Daoy (cell line): ENCODE measurements at places on chromosomes 12 and 14. TPM values are rescaled to one million over a fixed set of nuclear protein-coding genes. Genes with fewer than 3 reads are reported as not detected.

SALL2 gene
- total RNA-seq: 3.3 and 4.7 TPM in 2 replicates

DNA sequence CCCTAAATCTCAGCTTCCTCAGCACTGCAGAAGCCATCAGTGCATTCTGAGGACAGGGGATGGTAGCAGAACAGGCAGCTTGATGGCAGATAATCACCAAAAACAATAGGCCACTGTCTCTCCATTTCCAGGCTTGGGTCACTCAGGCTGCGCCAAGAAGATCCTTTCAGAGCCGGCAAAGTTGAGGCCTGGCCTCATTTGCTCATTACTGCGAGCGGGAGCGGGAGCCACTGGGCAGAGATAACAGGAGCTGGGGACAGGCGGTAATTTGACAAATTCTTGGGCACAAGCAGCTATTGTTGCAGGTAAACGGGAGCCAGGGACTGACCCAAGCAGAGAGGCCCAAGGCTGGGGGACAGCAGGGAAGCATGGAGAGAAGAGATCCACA lies 2.1 kb downstream of the MSI1 start:
- DNase-seq: no peak

DNA sequence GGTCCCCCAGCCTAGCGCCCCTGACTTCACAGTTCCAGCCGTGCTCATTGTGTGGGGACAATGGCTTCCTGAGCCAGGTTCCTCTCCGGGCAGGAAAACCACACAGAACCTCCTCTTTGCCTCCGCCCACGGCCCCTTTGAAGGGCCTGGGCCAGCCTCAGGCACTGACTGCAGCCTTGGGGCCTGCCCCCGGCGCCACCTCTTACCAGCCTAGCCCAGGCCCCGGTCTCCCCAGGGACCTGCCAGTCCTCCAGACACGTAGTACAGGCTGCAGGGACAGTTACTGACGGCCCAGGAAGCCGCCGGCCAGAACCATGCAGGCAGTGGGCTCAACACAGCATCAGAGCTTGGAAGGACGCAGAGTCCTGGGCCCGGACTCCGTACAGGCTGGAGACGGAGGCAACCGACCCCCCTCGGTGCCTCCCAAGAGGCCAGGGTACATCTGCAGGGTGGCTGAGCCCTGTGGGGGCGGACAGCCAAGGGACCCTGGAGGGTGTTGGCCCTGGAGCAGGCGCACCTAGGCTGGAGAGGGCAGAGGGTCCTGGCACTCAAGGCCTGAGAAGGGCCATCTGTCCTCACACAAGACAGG lies 20.9 kb upstream of the NUDT14 start:
- peak; percentile 50 for DNase-seq

CATSPERB gene
- not detected in 2 replicates for total RNA-seq

- no peak for DNase-seq
Observed at GRCh38 chr14:50070230-50070629, 46.1 kb downstream of the VCPKMT start.

DNA sequence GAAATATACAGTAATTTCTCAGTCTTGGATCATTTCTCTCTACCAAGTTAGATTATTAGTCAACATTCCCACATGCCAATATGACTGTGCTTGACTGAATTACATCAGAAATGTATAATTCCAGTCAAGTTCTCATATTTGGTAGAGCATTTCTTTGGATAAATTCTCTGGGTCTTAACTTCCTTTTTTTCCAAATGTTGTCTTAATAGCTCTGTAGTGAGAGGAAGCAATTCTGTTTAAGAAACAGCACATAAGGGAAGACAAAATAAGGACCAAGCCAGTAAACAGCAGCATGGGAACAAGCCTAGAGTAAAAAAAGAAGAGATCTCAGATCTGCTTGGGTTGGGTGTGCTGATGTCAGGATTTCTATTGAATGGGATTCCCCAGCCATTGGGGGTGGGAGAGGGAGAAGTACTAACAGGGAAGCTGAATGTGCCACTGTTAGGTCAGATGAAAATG lies 14.2 kb upstream of the DYRK2 start:
- no peak for DNase-seq

DNA sequence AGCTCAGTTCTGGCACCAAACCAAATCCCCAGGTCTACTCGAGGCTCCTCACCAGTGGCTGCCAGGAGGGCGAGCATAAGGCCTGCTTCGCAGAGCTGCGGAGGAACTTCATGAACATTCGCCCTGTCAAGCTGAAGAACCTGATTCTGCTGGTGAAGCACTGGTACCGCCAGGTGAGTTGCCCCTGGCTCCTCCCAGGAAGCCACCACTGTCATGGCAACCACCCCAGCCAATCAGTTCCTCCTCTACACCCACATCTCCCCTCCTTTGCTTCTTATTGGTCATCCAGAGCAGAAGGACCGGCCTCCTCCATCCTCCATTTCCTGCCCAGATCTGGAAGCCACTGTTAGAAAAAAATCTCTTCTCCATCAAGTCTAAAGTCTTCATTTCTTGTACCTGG lies 17.2 kb upstream of the OAS2 start:
- DNase-seq: no peak

DNA sequence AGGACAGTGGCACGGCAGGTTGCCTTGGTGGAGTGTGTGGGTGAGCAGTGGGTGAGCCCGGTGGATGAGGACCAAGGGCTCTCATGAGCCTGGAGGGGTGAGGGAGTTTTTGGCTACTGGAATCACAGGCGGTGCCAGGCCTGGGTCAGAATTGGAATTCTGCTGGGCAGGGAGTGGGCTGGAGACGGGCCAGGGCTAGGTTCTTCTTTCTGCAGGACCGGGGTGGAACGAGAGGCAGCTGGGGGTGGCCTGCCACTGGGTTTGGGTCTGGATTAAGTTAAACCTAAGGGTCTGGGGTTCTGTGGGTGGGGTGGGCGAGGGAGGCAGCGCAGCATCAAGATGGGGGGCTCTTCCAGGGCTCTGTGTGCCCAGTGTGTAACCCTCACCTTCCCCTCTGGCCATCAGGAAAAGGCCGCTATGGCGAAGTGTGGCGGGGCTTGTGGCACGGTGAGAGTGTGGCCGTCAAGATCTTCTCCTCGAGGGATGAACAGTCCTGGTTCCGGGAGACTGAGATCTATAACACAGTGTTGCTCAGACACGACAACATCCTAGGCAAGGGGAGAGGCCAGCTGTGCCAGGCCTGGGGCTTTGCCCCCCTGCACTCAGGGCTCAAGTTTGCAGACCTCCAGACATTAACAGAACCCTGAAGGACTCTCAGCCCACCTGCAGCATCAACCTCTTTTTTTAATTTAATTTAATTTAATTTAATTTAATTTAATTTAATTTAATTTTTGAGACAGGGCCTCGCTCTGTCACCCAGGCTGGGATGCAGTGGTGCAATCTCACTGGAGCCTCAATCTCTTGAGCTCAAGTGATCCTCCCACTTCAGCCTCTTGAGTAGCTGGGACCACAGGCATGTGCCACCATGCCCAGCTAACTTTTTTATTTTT lies 7.0 kb downstream of the ACVRL1 start:
- DNase-seq: no peak

EPYC gene
- total RNA-seq: not detected in 2 replicates

DNA sequence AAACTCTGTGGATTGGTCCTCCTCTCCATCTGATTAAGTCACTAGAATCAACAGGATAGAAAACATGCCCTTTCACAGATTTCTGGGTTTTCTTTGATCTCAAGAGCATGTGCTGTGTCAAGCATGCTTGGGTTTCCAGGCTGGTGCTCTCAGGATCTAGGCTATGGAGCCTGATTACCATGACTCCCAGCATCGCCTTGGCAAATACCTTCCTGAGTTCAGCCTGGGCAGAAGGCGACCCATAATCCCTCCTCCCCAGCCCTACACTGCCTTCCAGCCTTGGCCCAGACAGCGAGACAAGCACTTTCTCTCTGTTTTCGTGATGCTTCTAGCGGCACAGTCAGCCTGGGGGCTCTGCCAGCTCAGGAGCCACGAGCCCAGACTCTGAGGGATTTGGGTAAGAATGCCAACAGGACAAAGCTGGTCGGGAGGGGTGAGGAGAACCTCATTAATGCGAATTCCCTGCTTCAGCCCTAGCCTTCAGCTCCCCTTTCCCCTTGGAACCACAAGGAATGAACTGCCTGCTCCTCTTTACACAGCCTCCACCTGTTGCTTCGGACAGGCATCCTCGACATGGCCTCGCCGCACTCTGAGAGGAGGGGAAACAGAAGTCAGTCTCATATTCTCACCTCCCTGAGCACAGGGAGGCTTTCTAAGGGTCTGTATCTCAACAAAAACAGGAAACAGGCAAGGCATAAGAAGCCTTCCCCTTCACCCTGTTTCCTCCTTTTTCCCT lies 227.1 kb downstream of the MSRB3 start:
- DNase-seq: no peak

DNA sequence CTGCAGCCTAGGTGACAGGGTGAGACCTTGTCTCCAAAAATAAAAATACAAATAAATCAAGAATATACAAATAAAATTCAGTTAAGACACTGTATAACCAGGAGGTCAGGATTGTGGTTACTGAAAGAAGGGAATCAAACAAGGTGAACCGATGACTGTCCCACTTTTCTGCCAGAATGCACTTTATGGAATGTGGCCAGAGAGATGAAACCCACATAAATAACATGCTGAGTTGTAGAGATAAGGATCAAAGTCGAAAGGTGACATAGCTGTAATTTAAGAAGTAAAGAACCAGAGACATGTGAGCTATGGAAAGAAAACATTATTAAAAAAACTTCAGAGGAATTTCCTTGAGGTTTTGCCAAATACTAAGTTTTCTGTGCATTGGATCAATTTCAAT lies 1098.2 kb upstream of the USP15 start:
- no peak for DNase-seq

GRCh38 chr12:10132850-10133370 lies 2.9 kb upstream of the CLEC7A start:
- no peak for DNase-seq

- peak; percentile 7 for DNase-seq
Observed at GRCh38 chr12:92021666-92022035, 124.0 kb downstream of the BTG1 start.

KLRC3 gene
- not detected in 2 replicates for total RNA-seq

GRCh38 chr12:6929466-6930452 lies 2.0 kb downstream of the ATN1 start:
- no peak for DNase-seq

GRCh38 chr14:104215706-104216334 lies 77.4 kb downstream of the KIF26A start:
- no peak for DNase-seq

ANKRD33 gene
- not detected in 2 replicates for total RNA-seq

DNA sequence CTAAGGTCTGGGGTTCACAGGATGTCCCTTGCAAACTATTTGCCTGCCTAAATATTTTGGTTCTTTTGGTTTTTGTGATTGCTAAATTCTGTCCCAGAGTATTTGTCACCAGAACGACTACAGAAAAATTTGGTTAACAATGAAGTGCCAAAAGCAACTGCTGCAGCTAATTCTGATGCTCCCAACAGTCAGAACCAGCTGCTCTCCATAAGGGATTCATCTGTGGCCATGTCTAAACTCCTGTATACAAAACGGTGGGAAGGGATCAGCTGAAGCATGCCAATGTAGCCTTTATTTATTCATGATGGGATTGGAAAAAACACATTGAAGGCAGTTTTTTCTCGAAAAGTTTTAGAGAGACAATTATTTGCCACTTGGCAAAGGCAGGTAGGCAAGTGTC lies 29.3 kb upstream of the PELI2 start:
- DNase-seq: no peak

DNA sequence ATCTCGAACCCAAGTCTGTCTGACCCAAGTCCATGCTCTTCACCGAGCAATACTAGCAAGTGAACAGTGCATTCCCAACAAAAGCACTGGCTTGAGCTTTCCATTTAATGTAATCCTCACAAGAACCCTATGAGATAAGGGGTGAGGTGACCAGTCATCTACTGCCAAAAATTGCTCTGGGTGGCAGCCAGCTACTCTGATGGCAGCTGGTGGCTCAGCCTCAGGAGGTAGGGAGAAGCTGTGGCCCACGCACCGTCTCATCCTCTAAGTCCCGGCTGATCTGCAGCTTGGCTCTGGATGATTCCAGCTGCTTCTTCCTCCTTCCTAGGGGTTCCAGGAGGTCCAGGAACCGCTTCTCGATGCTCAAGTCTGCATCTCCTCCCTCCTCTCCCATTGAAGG lies 75.2 kb downstream of the PLEKHG3 start:
- no peak for DNase-seq

GRCh38 chr14:89430391-89431236 lies 13.6 kb upstream of the FOXN3 start:
- DNase-seq: peak; percentile 43

TDP1 gene
- 48.1 and 50.6 TPM in 2 replicates for total RNA-seq

DNA sequence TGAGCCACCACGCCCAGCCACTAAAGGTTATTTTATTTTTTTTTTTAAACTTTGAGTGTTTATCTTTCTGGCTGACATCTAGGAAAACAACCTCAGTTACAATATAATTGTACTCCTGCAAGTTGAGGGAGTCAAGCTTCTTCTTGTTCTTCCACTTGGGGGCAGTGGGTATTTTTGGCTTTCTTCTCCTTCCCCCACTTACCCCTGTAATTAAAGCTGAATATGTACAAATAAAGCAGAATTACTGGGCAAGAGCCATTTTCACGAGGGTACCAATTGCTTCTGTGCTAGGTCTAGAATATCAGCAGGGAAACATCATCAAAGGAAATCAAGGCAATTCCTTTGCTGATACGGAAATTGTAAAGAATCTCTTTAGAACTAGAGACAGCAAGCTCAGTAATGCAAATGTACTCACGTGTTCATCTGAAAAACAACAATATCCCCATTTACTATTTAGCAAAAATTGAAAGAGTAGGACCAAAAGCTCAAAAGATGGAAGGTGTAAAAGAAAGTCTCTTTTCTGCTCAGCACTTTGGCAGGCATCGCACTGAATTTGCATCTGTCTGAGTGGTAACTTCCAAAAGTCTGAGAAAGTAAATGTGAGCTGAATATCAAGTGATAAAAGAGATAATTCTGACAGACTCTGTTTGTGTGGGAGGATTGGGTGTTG lies 72.8 kb downstream of the TAOK3 start:
- no peak for DNase-seq

GRCh38 chr14:100698666-100699448 lies 27.8 kb upstream of the DLK1 start:
- no peak for DNase-seq

- no peak for DNase-seq
Observed at GRCh38 chr12:128204711-128205110, 62.3 kb upstream of the TMEM132C start.

GRCh38 chr12:65649126-65649525 lies 175.2 kb upstream of the HMGA2 start:
- peak; percentile 96 for DNase-seq
